ENCODE measurements at places on chromosomes 7 and 10.

DNA sequence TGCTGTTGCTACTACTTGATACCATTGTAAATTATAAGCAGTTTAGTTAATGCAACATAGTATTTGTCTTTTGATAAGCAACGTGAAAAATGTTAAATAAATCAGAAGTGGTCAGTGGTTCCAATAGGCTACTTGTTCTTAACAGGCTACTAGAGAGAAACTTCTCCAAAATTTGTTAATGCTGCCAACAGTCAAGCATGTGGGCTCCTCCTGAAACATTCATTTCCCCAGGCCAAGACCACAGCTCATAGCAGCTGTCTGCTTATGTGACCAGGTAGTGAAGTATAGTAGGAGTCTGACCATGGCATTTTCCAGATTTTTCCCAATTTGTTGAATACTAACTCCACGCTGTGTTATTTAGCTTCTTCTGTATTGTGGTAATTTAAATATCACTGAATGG is 81.0 kb downstream of the CYP51A1 start:
- DNase-seq: no peak

GRCh38 chr7:41142904-41143473 is 559.9 kb downstream of the INHBA start:
- DNase-seq: no peak

- no peak for DNase-seq
Measured at GRCh38 chr10:103040418-103040817, 122.3 kb downstream of the CNNM2 start.

DNA sequence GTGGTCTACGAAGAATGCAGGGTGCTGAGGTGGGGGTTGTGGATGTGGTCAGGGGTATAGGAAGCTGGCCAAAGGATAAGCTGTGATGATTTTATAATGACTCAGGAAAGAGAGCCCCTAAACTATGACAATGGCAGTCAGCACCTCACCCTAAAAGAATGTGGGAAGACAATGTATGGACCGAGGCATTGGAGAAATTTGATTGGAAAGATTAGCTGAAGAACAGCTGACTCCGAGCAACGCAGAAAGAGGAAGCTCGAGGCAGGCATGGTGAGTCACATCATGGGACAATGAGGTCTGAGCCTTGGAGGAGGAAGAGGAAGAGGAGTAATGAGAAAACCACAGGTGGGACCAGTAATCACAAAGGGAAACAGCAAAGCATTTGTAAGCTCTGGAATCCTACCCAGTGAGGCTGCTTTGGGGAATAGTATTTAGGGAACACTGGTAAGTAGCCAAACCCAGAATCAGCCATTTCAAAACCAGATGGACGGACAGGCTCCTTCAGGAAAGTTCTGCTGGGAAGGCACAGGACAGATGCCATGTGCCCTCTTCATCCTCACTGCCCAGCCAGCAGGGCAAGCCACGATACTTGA is 295.4 kb downstream of the PRPF18 start:
- DNase-seq: no peak

DNA sequence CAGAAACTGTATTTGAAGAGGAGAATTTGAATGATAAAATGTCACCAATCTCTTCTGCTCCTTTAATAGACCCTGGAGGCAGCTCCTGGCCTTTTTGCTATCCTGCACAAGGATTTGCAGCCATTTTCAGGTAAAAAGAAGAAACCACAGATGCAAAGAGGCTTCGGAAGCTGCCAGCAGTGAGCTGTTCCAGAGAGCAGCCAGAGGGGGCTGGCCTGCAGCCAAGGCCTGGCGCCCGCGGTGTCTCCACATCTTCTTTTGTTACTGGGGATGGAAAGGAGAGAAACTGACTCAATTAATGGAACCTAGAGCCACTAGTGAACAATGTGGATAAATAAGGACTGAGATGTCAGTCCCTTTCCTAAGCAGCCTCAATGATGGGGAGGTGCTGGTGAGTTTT is 23.9 kb upstream of the GPR26 start:
- DNase-seq: no peak

DNA sequence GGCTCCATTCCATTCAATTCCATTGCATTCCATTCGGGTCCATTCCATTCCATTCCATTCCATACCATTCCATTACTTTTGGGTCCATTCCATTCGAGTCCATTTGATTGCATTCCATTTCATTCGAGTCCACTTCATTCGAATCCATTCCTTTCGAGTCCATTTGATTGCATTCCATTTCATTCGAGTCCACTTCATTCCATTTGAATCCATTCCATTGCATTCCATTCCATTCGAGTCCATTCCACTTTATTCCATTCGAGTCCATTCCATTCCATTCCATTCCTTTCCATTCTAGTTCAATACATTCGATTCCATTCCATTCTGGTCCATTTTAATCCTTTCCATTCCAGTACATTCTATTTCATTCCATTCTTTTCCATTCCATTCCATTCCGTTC is 334.0 kb downstream of the ZNF33B start:
- no peak for DNase-seq

- no peak for DNase-seq
Measured at GRCh38 chr7:47698386-47698785, 116.5 kb upstream of the TNS3 start.

GRCh38 chr10:16995867-16996529 is 133.6 kb downstream of the CUBN start:
- peak; percentile 44 for DNase-seq

- no peak for DNase-seq
Measured at GRCh38 chr10:7945469-7946187, 108.9 kb upstream of the GATA3 start.

DNA sequence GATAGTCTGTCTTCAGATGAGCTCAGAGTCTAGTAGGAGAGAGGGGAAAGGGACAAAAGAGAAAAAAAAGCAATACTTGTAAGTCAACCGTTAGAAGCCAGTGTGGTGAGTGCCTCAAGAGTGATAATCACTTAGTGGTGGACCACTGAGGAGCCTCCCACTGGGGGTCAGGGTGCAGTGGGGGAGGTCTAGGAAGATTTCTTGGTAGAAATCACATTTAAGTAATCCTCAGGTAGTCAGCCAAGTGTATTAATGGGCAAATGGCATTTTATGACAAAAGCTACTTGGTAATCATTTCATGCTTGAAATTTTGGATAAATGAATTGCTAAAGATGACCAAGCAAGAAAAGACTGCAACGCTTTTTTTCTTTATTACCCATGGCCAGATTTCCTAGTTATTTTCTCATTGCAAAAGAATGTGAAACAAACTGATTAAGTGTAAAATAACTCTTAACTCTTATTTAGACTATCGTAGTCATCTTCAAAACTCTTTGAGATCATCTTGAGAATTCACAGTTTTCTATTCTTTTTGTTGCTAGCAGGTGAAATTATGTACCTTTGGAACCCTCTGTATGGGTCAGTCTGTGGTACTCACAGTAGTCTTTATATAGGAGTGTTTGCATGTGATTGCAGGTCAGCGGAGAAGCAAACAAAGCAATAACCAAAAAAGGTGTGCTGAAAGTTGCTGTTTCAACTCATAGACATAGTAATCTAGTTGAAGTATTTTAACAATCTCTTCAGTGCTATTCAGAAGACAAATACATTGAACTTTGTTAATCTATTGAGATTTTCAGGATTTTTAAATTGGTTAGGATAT is 63.9 kb downstream of the PPP1R9A start:
- DNase-seq: no peak

GRCh38 chr7:67267914-67268313 is 271.3 kb downstream of the TYW1 start:
- no peak for DNase-seq

DNA sequence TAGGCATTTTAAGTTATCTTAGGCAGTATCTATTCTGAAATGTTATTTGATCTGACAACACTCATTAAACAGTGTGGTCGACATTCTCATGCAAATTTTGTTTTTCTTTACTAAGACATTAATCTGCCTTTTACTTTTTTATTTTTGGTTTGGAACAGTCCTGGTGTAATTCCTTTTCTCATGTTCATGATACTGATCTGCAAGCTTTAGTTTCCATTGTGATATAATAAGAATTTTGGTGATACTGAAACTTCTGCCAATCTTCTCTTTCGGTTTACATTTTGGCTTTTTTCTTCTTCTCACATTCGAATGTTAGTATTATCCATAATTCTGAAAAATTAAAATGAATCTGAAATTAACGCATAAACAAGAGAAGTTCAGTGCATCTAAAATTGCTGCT is 281.9 kb upstream of the MTPN start:
- DNase-seq: no peak

GRCh38 chr10:60429084-60429849 is 39.6 kb upstream of the ANK3 start:
- no peak for DNase-seq

DNA sequence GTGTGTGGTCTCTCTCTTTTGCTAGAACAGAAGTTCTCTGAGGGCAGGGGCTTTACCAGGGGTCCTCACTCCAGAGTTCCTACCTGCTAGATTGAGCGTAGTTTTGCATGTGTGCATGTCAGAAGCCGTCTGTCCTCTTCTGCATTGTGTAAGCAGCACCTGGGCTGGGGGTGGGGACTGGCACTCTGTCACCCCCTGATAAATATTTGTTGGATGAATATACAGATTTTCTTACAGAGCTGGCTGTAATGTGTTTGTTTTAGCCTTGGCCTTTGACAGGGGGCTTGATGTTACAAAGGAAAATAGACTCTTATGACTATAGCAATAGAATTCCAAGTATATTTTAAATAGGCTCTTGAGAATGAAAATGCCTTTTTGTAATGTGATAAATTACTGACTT is 46.6 kb downstream of the WDR37 start:
- DNase-seq: no peak

DNA sequence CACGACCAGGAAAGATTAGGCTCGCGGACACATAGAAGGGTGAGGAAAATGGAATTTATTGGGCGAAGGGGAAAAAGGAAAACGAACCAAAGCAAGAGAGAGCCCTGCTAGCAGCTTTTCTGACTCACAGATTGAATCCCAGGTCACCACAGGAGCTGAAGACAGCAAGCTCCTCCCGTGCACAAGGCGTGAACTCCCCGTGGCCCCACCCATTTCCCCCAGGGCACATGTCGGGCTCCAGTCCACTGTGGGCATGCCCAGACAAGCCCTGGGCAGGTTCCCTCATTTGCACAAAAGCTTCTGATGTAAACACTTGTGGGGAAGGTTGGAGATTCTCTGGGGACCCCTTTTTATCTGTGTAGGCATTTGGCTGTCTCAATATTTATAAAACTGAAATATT is 582.4 kb downstream of the SUGCT start:
- DNase-seq: no peak

DNA sequence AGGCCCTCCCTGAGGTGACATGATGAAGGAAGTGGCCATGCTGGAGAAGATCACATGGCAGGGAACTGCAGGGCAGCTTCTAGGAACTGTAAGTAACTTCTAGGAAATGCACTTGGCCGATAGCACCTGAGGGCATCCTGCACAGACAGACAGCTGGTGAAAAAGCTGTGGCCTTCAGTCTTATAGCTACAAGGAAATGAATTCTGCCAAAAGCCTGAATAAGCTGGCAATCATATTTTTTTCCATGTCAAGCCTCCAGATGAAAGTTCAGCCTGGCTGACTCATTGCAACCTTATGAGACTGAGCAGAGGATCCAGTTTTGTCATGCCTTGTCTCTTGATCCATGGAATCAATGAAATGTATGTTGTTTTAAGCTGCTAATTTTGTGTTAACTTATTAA is 91.1 kb upstream of the CACNA2D1 start:
- no peak for DNase-seq

- no peak for DNase-seq
Measured at GRCh38 chr10:1526436-1527055, 210.8 kb downstream of the ADARB2 start.

DNA sequence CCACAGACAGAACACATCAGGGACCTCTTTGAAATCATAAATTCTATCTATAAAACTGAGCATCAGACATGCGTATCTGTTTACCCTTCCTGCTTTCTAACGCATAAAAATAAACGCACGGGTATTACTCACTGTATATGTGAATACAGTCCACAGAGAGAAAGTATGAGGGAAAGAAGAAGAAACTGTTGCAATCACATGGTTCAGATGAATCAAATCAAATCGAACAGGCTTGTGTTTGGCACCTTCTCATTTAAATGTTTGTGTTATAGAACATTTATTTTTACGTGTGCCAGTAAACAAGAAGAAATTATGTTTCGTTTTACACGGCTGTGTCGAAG is 322.0 kb downstream of the FRMD4A start:
- no peak for DNase-seq

- no peak for DNase-seq
Measured at GRCh38 chr7:18760631-18761445, 265.3 kb downstream of the HDAC9 start.

DNA sequence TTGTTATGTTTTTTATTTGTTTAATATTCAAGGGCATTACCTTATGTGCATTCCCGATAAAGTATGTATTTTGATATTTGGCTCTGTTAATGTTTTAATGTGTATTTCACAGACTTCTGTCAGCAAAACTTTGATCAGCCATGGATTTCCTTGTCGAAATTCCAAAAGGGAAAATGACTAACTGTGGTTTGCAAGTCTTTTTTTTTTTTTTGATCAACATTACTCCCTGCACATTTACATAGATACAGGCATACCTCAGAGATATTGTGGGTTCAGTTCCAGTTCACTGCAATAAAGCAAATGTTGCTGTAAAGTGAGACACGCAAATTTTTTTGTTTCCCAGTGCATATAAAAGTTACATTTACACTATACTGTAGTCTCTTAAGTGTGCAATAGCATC is 351.9 kb downstream of the CXCL12 start:
- DNase-seq: no peak

GRCh38 chr7:28855538-28856217 is 102.5 kb downstream of the TRIL start:
- DNase-seq: no peak

DNA sequence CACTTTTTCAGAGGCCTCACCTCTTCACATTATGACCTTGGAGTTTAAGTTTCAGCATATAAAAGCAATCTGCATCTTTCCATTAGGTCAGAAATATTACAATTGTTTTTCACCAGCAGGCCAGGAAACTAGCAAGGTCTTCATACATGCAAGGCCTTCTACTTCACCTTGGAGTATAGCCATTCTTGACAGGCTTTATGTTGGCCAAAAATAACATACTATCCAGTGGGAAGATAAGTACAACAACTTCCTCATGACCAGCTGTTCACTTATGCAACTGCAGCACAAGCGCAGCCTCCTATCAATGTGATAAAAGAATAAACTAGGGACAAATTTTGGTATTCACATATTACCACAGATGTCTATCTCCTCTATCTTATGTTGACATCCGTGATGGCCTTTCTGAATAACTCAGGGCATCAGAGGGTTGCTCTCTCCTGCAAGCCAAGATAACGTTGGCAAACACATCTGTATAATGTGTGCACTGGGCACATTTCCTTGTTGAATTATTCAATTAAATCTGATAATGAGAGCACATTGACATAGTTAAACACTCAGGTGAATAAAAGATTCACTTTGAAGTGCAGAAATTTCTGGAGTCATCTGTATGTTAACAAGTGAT is 239.8 kb downstream of the FZD1 start:
- no peak for DNase-seq

DNA sequence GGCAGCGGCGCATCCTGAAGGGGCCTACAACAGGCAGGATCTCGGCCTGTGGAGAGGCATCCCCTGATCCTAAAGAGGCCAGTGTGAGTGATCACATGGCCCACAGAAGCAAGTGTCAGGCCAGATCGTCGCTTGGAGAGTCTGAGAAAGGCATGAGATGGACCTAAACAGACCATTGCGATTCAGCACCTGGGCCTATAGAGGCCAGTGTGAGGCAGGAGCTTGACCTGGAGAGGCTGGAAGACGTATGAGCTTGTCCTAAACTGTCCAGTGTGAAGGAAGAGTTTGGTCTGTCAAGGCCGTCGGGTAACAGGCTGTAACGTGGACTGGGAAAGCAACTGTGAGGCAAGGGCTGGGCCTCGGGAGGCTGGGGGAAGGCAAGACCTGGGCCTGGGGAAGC is 172.6 kb downstream of the TPST1 start:
- DNase-seq: no peak

GRCh38 chr10:125343983-125344382 is 183.6 kb upstream of the CTBP2 start:
- no peak for DNase-seq
